Esophagus squamous epithelium (tissue), 5 donors: ENCODE measurements at places on chromosomes 5 and 9.

DNA sequence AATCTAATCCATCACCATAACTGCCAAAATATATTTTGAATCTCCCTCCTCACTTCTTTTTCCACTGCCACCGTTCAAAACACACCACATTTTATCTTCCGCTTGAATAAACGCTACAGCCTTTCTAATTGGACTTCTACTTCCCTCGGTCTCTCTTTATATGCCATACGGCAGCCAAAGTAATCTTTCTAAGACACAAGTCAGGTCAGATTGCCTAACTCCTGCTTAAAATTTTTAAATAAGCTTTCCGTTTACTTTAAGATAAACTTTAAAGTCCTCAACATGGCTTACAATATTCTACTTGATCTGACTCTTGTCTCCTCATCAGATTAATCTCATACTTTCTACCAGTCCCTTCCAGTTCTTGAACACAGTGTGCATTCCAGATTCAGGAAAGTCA is 9.7 kb downstream of the AFF4 start:
- no peak for DNase-seq

DNA sequence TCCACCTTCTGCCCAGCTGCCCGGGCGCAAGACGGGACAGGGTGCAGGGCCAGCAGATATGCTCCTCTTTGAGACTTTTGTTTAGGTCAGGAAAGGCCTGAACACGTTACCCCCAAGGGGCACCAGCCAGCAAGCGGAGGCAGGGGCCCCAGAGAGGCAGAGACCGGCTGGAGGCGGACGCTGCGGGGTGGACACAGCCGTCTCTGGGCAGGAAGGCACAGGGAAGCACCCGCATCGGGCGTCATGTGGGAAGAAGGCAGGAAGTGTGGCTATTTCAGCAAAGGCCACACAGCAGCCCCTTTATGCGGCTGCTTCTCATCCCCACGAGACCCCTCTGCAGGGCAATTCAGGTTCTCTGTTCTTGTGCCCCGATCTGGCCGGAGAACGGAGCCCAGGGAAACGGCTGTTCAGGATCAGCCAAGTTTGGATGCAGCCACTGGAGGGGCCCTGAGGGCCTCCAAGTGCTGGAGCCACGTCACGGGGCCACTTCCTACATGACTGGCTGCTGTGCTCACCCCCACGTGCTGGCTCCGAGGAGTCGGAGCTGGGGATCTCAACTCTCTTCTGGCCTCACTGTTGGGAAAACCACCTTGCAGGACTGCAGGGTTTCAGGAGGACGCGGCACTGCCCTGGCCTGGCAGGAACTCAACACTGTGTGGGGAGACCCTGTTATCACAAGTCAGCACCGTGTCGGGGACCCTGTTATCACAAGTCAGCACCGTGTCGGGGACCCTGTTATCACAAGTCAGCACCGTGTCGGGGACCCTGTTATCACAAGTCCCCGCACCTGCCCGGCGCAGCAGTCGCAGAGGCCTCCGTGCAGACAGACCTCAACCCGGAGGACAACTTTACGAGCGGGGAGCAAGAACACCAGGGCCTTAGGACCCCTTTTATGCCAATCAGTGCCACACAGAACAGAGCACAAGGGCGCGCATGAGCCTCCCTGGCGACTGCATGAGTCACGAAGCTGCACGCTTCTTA is 44.4 kb downstream of the SLC12A7 start:
- DNase-seq: no peak

- DNase-seq: no peak
These were observed 10.0 kb upstream of the PLK2 start for GRCh38 chr5:58469896-58470295.

- DNase-seq: no peak
These were observed 38.1 kb downstream of the SEMA6A start for GRCh38 chr5:116536316-116537083.

- no peak for DNase-seq
These were observed 328.8 kb upstream of the BRINP1 start for GRCh38 chr9:119697996-119698395.

- DNase-seq: no peak
These were observed 1.0 kb downstream of the AGTPBP1 start for GRCh38 chr9:85740787-85741094.

DNA sequence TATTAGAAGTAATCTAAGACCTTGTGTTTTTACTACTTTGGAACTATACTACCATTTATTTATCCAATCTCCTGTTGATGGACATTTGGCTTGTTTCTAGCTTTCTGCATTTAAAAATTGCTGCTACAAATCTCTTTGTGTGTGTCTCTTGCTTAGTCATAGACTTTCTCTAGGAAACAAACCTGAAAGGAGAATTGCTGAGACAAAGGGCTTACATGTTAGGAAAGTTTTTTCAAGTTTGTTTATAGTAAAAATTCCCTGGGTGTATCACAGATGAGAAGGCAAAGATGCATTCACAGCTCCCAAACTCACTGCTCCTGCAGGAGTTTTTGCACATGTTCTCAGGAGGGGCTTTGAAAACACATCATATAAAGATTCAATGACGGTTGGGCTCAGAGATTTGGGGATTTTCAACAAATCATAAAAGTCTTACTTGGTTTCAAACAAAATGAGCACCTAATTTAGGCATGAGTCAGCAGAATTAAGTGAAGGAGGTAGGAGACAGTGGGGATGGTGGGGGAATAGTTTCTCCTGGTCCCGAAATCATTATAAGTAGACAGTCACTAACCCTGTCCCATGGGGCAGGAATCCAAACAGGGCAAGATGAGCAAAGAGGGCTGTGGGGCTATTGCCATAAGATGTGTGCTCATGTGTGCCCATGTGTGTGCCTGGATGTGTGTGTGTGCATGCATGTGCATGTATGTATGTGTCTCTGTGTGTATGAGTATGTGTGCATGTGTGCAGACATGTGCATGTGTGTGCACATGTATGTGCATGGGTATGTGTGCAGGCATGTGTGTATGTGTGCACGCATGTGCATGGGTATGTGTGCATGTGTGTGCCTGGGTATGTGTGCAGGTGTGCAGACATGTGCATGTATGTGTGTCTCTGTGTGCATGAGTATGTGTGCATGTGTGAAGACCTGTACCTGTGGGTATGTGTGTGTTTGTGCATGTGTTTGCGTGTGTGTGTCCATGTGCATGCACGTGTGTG is 43.4 kb upstream of the S1PR3 start:
- no peak for DNase-seq

- DNase-seq: no peak
These were observed 50.6 kb downstream of the SHB start for GRCh38 chr9:38018241-38018957.

GRCh38 chr5:34854459-34855174 is 15.7 kb downstream of the TTC23L start:
- DNase-seq: no peak

DNA sequence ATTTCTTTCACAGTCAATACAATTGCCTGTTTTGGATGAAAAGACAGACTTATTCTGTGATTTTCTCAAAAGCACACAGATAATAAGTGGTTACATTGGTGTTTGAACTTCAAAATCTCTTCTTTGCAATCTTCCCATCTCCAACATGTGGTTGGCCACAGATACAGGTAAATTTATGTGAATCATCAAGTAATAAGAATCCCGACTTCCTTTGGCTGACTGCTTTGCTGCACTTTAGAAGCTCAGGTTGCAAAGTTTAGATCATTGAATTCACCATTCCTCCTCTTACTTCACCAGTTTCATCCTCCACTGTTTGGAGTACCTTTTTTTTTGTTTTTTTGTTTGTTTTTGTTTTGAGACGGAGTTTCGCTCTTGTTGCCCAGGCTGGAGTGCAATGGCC is 56.5 kb upstream of the ADRB2 start:
- no peak for DNase-seq

- no peak for DNase-seq
These were observed 579.2 kb upstream of the COX7C start for GRCh38 chr5:86038566-86038965.

GRCh38 chr9:132239518-132239917 is 77.7 kb downstream of the NTNG2 start:
- DNase-seq: no peak

- no peak for DNase-seq
These were observed 17.6 kb downstream of the DMXL1 start for GRCh38 chr5:119088438-119088837.

DNA sequence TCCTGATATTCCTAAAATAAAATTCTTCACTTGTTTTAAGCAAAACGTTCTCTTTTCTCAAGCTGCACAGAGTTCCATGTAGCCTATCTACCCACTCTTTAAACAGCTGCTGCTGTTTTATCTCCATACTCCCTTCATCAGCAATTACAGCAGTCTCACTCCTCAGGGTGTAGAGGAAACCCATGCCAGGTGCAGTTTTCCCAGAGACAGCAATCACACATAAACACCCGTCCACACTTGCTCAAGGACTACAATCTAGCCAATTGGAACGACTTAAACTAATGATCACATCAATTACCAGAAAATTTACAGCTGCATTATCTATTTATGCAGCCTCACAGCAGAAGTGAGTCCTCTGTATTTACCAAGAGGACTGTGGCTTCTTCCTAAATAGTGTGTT is 141.7 kb downstream of the HTR1A start:
- no peak for DNase-seq

- DNase-seq: no peak
These were observed 1.9 kb upstream of the NPR2 start for GRCh38 chr9:35789541-35789940.

DNA sequence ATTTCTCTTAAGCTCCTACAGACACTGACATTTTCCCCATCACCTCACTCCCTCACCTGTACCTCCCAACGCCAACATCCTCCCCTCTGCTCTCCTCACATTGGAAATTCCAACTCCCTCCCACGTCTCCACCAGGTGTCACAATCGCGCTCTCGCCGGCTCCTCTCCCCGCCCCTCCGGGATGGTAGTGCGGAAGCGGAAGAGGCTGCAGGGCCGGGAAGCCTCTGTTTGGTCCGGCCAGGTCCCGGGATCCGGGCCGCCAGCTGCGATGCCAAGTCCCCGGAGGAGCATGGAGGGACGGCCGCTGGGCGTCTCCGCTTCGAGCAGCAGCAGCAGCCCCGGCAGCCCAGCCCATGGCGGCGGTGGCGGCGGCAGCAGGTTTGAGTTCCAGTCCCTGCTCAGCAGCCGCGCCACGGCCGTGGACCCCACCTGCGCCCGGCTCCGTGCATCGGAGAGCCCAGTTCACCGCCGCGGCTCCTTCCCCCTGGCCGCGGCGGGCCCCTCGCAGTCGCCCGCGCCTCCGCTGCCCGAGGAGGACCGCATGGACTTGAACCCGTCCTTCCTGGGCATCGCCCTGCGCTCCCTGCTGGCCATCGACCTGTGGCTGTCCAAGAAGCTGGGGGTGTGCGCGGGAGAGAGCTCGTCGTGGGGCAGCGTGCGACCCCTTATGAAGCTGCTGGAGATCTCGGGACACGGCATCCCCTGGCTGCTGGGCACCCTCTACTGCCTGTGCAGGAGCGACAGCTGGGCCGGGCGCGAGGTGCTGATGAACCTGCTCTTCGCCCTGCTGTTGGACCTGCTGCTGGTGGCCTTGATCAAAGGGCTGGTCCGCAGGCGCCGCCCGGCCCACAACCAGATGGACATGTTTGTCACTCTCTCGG is at the start of gene PLPP6:
Gene PLPP6 (plus strand): TSS at position 187 of the 881 bp plus-strand sequence. CDS start 82 bp downstream, at position 269.
- DNase-seq: peak; percentile 31

GRCh38 chr5:130295235-130295634 is 391.0 kb downstream of the CHSY3 start:
- DNase-seq: no peak

GRCh38 chr5:178839319-178839704 is 20.4 kb upstream of the ZNF354B start:
- no peak for DNase-seq

GRCh38 chr9:4297786-4298254 is 2.0 kb downstream of the GLIS3 start:
- DNase-seq: no peak

- no peak for DNase-seq
These were observed 7.2 kb downstream of the ROPN1L start for GRCh38 chr5:10448754-10449360.

- no peak for DNase-seq
These were observed 11.3 kb downstream of the RIOK2 start for GRCh38 chr5:97171703-97172102.

GRCh38 chr5:177555665-177556064 is 1.3 kb upstream of the FAM193B start:
- DNase-seq: no peak

- DNase-seq: no peak
These were observed 26.4 kb downstream of the TNPO1 start for GRCh38 chr5:72842816-72843215.

DNA sequence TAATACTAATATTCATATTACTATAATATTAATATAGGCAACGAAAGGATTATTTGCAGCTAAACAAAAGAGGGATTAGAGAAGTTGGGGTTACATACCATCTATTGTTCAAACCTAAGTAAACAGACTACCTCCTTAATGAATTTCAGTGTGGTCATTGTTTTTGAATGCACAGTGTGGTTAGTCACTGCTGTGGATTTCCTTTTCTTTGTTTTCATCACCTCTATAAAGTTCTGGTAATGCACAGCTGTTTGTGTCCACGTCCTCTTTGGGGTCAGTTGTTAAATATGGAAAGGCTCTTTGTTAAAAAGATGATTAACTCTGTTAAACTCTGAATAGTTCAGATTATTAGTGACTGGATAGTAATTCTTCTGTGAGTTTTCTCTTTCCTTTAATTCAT is 233.6 kb downstream of the MAST4 start:
- DNase-seq: no peak

DNA sequence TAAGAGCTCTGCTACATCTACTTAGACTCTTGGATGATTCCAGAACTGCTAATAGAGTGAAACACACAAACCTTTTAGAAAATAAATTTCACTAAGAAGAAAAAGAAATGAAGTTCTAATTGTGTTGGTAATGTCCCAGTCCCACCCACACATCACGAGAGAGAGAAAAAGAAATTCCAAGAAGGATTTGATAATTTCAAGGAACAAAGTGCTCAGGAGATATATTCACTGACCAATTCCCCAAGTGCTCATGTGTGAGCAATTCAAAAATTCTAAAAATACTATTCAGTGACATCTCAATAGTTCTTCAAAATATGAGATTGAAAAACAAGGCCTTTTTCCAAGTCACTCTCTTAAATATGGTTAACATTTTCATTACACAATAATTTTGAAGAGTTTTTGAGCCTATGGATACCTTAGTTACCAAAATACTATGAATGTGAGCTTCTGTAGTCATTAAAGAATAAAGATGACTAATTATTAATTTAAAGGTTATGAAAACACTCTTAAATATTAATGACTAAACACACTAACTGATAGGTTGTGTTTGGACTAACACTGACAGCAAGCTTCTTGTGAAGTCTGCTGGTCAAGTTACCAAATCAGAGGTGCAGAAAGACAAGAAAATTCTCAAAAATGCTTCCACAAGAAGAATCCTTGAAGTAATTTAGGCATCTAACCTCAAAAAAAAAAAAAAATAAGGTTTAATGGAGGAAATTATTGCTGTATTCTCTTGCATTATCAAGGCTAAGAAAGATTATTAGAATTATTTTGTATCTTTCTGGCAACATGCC is 245.3 kb downstream of the PDE4D start:
- no peak for DNase-seq

DNA sequence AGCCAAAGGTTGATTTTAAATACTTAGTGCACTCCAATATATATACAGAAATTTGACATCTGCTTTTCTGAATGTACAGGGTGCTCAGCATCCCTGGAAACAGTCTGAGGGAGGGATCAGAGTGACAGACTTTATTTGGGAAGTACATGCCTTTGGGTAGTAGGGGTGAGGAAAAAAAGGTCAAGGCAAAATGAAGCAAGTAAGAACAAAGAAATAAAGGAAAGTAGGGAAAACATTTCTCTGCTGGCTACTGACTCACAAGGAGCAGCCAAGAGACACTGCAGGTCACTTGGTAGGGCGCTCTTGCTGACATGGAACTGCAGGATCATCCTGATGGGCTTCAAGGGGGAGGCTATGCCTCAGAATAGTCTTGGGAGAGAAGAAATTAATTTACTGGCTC is 380.9 kb downstream of the RAB3C start:
- DNase-seq: no peak
